Caudate nucleus (tissue), 63 donors: ENCODE measurements at places on chromosomes 2 and 18.

GRCh38 chr2:190786404-190787166 lies 94.0 kb upstream of the GLS start:
- DNase-seq: no peak

DNA sequence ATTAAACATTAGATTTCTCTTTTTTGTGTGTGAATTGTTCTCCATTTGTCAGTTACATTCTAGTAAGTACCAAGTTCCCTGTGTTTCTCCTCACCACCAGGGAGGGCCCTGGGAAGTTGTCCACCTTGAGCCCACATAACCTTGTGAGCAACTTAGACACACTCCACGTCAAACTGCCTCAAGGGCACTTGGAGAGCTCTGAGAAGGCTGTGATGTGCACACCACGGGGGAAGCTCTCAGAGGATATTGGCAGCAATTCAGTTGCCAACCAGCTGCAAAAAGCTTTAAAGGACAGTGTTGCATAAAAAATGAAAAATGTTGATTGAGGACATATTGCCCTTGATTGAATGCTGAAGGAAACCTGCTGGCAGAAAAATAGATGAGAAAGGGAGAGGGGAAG lies 743.6 kb downstream of the RNF144A start:
- DNase-seq: no peak

- DNase-seq: no peak
Observed at GRCh38 chr18:926946-927345, 22.3 kb downstream of the ADCYAP1 start.

DNA sequence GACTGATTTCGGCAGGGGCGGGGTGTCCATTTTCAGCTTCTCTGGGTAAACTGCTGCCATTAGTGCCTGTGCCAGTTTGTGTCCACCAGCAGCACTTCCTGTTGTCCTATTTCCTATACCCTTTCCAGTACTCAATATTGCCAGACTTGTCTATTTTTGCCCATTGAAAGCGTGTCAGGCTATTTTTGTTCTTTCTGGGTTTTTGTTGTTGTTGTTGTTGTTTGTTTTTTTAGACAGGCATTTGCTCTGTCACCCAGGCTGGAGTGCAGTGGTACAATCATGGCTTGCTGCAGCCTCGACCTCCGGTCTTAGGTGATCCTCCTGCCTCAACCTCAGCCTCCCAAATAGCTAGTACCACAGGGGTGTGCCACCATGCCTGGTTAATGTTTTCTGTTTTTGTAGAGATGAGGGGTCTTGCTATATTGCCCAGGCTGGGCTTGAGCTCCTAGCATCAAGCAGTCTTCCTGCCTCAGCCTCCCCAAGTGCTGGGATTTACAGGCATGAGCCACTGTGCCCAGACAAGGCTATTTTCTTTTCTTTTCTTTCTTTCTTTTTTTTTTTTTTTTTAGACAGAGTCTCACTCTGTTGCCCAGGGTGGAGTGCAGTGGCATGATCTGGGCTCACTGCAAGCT lies 8.5 kb downstream of the PRELID3A start:
- no peak for DNase-seq

- DNase-seq: no peak
Observed at GRCh38 chr2:186445506-186445905, 40.6 kb upstream of the ZC3H15 start.

DNA sequence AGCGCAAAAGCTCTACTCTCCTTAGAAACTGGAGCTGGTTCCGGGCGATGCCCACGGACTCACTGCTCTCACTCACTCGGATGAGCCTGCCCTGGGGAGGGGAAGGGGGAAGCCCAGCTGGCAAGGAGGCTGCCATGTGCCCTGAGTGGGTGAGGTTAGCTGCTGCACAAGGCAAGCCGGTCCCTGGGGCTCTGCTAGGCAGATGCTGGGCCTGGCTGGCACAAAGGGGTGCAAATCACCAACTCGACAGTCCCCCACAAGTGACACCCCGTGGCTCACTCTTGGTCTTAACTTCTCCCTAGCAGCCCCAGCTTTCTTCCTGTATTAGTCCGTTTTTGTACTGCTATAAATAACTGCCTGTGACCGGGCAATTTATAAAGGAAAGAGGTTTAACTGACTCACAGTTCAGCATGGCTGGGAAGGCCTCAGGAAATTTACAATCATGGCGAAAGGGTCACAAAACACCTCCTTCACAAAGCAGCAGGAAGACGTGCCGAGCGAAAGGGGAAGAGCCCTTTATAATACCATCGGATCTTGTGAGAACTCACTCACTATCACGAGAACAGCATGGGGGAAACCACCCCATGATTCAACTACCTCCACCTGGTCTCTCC lies 33.2 kb downstream of the ADCY3 start:
- DNase-seq: no peak

- no peak for DNase-seq
Observed at GRCh38 chr2:43776324-43776723, 2.5 kb downstream of the DYNC2LI1 start.
